Stimulated activated CD4-positive, alpha-beta T cell treated with anti-CD3 and anti-CD28 coated beads, Interleukin-4, amount 100 ng/mL, for 24 hours (primary cell): ENCODE measurements at places on chromosomes 2 and 18.

DNA sequence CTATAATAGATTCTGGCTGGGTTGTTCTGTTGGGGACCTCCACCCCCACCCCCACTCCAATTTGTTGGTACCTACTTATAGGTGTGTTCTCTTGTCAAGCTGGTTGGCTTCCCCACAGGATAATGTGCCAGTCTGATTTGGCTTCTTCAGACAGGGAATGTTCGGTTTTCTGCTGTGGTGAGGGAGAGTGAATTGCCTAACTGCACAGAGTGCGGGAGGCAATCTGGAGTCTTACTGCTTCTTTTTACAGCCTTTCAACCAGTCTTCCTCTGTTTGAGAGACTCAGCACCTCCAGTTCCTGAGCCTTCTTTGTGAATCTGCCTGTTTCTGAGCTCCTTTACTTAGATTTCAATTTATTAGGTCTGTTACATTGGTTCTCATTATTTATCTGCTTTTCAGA lies 27.4 kb upstream of the SNORC start:
- no peak for DNase-seq

DNA sequence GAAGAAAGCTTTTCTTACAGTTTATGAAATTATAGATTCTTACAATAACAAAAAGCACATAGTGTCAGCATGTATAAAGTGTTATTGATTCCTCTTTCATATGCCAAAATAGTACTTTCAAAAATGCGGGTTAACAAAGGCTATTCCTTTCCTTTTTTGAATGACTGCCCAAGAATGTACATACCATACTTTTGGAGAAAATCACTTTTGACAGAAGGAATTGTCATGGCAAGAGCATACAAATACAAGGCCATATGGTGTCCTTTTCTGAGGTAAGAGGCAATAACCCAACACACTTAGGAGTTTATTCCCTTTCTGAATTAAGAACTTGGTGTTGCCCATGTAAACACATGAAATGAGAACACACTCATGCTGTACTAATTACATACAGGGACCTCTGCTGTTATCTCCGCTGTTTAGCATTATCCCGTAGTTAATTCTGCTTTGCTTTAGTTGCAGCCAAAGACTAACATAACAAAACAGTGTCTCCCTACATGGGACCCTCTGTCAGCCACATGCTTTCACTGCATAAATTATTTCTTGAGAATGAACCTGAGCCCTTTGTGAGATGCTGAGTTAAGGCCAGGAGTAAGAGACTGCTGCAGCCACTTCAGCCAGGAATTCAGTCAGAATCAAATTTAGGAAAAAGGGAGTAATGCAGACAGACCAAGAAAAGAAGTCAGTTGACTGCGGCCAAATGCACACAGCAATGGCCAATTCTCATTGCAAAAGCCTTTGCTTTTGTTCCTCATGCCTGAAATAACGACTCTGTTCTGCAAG lies 67.0 kb downstream of the CDH2 start:
- DNase-seq: no peak

GRCh38 chr2:198314559-198315153 lies 510.3 kb downstream of the PLCL1 start:
- DNase-seq: peak; percentile 16

GRCh38 chr2:18903750-18904149 lies 314.4 kb upstream of the NT5C1B start:
- no peak for DNase-seq

DNA sequence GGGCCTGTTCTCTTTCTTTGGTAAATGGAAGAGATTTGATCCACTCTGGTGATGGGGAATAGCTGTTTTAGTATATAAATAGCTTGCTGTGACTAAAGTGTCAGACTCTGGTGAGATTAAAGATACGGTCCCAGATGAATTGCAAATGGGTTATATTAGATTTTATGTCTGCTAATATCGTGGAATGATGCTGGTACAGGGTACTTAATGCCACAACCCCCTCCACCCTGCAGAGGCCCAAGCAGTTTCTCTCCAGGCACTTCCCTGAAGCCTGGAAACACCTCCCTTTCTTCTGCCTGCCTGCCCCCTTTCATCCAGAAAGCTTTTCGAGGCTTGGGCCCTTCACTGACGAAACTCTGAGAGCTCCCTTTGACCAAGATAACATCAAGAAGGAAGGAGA lies 21.4 kb upstream of the RFX8 start:
- no peak for DNase-seq

GRCh38 chr2:238701341-238702206 lies 146.3 kb upstream of the TWIST2 start:
- DNase-seq: no peak

DNA sequence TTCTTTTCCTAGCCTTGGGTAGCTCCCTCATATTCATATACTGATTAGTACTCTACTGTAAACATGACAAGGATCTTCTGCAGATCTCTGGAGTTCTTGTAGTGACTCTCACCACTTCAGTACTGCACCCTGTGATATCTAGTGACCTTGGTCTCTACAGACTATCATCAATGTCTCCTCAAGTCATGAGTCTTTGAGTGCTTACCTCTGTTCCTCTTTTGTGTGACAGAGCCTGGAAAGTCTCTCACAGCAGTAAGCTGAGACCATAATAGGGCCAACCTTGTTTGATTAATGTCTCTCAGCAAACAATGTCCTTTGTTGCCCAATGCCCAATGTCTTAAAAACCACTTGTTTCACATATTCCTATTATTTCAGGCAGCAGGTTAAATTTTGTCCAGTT lies 34.2 kb upstream of the BAZ2B start:
- DNase-seq: no peak
